ENCODE measurements at places on chromosomes 13 and 19.
A peak's percentile ranks its signal among the peaks of the same experiment; 100 is the strongest.

DNA sequence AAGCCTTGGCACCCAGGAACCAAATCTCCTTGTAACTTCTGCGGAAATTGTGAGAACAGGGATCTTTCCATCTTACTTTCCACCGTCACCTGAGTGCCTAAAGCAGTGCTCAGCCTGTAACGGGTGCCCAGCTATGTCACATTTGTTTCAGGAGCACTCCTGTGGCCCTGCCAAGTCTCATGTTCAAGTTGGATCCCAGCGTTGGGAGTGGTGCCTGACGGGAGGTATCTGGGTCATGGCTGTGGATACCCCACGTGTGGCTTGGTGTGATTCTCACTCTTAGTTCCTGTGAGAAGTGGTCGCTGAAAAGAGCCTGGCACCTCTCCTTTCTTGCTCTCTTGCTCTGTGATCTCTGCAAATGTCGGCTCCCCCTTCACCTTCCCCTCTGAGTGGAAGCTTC, 114.9 kb downstream of the UQCRFS1 start:
- DNase-seq: no peak

DNA sequence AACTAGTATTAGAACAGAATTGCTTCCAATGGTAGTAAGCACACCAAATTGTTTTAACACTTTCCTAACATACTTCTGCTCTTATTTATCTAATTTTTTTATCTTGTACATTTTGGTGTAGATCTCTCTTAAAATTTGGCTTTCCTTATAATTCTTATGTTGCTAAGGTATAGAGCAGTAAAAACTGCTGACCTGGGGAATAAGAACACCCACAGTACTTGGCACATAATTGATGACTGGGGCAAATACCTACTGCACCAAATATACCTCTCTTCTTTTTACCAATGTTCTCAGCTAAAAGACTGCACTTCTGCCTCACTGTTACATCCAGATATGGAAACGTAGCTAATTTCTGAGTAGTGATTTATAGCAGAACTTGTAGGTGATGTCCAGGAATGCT, 642.2 kb downstream of the LIG4 start:
- DNase-seq: no peak

DNA sequence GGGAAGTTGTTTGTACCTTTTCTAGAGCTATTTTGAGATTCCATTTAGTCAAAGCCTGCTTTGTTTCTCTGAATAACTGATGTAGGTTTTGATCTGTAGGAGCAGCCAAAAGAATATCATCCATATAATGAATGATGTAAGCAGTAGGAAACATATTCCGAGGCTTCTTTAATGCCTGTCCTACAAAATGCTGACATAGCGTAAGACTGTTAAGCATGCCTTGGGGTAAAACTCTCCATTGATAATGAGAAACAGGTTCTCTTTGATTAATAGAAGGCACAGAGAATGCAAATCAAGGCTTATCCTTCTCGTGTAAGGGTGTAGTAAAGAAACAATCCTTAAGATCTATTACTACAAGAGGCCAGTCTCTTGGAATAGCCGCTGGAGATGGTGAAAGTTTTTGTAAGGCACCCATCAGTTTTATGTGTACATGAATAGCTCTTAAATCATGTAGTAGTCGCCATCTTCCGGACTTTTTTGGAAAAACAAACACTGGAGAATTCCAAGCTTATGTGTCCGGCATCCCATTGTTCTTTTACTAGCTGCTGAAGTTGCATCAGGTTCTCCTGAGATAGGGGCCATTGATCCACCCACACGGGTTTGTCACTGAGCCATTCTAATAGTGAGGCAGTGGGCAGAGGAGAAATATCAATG, 13.5 kb downstream of the FPR3 start:
- no peak for DNase-seq

- no peak for DNase-seq
These were observed 9.8 kb downstream of the CYP2A7 start for GRCh38 chr19:40872209-40872608.

- no peak for DNase-seq
These were observed 68.1 kb downstream of the ARHGEF7 start for GRCh38 chr13:111183087-111183645.

- DNase-seq: no peak
These were observed 698.7 kb downstream of the SLITRK1 start for GRCh38 chr13:83183439-83184149.

- no peak for DNase-seq
These were observed 69.6 kb downstream of the ACSBG2 start for GRCh38 chr19:6204866-6205723.

DNA sequence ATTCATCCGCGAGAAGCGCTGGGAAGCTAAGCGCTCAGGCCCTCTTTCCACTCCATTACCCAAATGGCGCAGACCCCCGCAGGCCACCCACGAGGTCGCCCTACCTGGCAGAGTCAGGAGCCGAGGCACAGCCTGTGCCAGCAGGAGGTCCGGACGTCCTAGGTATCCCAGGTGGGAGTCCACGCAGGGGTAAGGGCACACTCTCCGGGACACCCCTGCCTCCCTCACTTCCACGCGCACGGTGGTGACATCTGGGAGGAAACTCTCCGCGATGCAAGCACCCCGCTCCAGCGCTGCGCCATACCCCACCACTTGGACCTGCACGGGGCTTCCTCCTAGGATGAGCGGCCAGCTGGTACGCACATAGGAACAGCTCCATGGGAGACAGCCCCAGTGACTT, 95.1 kb upstream of the ARHGEF7 start:
- no peak for DNase-seq

DNA sequence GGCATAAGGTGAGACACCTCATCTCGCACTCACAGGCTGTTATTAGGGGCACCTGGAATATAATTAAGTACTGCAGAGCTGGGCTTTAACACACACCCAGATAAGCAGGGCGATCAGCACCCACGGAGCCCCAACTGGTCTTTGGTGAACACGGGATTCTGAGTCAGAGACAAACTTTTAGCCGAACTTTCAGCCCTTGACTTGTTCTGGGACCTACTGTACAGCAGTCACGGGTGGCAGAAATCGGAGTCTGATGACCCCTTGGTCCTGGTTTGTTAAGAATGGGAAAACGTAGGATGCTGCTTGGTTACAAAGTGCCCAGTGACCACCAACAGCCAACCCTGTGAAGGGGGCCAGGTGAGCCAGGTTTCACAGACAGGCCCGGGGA, 9.0 kb downstream of the SH3GL1 start:
- DNase-seq: no peak

DNA sequence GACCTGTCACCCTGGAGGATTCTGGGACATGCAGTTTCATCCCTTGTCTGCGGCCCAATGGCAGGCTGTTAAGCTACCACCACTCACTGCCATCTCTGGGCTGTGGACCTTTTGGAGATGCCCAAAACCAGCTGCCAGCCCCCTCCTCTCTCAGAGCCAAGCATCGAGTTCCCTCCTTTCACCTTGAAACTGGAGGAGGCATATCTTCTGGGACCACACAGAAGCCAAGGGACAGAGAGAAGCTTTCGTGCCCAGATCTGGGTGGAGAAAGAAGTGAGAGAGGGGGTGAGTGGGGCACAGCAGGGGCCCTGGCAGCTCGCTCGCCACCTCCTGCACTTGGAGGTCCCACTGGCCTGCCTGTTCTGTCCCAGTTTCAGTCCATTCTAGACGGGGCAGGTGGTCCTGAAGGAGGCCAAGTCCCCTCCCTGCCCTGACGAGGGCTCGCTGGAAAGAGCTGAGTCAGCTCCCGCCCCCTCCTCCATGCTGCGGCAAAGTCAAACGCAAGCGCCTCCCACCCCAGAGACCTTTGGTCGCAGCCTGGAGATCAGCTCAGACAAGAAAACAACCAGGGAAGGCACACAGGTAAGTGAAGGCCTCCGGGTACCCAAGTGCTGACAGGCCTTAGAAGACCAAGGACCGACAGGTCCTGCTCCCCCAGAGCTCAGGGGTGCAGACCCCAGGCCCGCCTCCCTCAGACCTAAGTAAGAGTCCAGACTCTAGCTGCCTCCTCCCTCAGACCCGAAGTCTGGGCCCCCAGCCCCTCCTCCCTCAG, 3.8 kb downstream of the BCAT2 start:
- no peak for DNase-seq

DNA sequence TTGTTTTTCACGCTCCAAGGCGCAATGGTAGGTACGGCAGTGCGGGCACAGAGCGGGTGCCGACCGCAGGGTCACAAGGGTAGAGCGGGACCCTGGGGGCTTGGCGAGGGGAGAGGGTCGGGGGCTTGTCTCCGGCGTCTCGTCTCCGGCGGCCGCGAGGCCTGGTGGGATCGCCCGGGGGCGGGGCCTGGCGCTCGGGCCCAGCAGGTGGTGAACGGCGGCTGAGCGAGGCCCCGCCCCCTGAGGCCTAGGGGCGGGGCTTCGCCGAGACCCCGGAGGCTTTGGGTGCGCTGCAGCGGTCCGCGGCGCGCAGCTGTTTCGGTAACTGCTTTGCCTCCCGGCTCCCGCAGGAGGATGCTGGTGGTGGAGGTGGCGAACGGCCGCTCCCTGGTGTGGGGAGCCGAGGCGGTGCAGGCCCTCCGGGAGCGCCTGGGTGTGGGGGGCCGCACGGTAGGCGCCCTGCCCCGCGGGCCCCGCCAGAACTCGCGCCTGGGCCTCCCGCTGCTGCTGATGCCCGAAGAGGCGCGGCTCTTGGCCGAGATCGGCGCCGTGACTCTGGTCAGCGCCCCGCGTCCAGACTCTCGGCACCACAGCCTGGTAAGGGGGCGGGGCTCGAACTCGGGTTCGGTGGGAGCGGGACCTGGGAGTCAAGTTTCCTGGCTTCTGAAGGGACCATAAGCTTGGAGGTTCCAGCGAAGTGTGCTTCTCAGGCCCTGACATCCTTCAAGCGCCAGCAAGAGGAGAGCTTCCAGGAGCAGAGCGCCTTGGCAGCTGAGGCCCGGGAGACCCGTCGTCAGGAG, at the start of gene TSEN34:
TSEN34 (plus strand) TSS at position 298 of the 800 bp plus-strand sequence; CDS start at position 355, 57 bp downstream.
- DNase-seq: peak; percentile 71

- no peak for DNase-seq
These were observed 243.7 kb downstream of the DNAJC15 start for GRCh38 chr13:43266936-43267615.

- no peak for DNase-seq
These were observed 22.5 kb upstream of the COG6 start for GRCh38 chr13:39632994-39633393.

DNA sequence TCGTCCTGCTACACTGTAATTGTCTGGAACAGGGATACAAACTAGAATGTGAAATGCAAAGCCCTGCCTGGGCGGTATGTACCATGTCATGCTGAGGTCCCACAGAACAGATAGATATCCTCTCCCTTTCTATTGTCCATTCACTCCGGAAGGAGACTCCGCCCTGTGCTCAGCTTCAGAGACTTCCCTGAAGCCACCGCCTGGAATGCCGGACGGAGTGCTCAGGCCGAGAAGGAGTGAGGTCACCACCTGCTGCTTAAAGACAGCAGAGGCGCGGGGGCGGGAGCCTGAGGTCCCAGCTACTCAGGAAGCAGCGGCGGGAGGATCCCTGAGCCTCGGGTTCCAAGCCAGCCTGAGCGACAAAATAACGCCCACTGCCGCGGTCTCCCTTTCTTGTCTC, 890 bp upstream of the ZNF611 start:
- DNase-seq: no peak

- DNase-seq: no peak
These were observed 1.0 kb upstream of the ETHE1 start for GRCh38 chr19:43527860-43528622.

DNA sequence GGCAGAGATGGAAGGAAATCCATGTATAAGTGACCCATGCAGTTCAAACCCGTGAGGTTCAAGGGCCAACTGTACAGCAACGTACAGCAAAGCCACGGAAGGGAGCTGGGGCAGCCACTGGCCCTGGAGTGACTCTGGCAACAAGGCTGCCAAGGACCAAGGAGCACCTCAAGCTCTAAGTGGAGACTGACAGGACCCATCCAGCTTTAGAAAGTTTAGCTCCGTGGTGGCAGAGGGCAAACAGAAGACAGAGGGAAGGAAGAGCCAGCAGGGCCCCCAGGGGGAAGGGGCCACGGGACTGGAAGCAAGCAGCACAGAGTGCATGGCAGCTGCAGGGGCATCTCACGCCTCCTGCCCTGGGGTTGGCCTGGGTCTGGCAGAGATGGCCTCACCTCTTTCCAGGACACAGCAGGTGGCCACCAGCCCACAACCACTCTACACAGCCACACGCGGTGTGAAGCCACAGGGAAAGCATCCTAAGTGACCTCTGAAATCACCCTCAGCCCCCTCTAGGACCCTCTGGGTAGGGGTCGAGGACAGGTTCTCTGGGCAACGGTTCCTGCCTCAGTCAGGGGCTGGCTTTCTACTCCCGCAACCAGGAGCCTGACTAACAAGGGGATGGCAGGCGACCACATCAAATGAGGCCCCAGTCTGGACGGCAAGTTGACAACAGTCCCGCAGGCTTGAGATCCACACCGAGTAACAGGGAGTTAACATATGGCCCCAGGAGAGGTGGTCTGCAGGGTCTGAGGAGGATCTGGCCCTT, 3.8 kb downstream of the MIER2 start:
- DNase-seq: no peak

DNA sequence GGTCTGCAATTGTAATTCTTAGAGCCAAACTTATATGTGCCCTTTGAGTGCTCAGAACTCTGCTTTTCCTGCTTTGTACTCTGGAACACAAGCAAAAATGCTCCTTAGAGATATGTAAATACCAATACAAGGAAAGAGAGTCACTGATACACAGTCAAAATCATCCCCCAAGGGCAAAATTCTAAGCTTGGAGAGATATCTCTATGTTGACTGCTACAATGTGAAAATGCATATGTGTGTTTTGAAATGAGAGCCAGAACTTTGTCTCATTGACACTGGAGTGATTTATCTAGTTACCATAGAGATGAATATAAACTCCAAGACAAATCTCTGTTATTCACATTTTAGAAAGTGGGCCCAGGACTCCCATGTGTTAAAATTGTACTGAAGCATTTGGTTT, 494.8 kb upstream of the SLITRK1 start:
- no peak for DNase-seq

DNA sequence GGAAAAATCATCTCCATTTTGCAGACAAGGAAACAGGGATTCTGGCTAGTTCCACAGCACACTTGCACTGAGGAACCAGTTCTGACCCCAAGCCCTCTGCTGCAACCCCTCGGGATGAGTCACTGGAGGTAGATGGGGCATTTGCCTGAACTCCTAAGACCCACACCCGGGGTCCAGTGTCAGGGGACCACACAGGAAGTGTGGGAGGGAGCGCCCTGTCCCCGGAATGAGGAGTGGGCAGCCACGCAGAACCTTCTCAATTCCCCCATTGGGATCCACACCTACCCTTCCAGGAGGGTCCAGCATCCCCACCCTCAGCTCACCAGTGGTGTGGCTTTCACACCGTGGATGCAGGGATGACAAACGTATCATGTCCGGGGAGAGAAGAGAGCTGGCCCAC, 62.7 kb downstream of the TSHZ3 start:
- DNase-seq: no peak

GRCh38 chr13:43545317-43545874, 241.4 kb downstream of the ENOX1 start:
- DNase-seq: no peak

- DNase-seq: no peak
These were observed 523.1 kb downstream of the DCT start for GRCh38 chr13:93956426-93956825.

GRCh38 chr13:48155848-48156247, 60.9 kb upstream of the MED4 start:
- no peak for DNase-seq

DNA sequence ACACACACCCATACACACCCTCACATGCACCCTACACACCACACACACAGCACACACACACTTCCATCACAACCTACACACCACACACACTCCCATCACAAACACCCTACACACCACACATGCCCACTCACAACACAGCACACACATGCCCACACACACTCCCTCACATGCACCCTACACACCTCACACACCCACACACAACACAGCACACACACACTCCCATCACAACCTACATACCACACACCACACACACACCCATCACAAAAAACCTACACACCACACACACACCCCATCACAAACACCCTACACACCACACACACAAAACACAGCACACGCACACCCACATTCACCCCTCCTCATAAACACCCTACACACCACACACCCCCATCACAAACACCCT, 15.1 kb downstream of the PEPD start:
- no peak for DNase-seq
